NCI-H2081 treated with DMSO at 0.1 percent for 48 hours (cell line): ENCODE measurements at places on chromosomes 6 and 20.

GRCh38 chr6:108363113-108363512, 68.3 kb downstream of the AFG1L start:
- DNase-seq, result no peak

DNA sequence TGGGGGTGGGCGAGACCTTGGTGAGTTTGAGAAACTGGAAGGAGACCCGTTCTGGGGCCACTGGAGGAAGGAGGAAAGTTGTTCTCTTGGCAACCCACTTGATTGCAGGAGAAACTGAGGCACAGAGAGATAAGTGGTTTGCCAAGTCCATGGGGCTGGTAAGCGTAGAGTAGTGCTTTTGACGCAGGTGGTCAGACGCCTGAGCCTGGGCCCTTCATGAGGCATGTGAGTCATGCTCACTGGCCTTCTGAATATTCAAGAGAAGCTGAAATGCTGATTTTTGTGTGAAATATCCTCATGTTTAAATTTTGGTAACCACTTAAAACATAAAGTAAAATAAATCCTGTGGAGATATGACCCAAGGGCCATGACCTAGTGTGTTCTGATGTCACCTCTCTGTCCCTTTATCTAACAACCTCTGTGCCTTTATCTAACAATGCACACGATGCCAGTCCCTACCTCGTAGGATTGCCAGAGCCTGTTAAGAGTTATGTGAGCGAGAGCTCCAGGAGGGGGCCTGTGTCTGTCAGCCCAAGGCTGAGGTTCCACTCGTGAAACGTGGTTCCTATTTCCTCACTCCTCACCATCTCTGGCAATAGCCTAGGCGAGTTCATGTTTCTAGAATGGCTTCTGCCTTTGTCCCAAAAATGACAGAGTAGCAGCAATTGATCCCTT, 32.8 kb upstream of the PMEPA1 start:
- DNase-seq, result no peak

GRCh38 chr6:10875026-10875425, 6.8 kb downstream of the GCM2 start:
- DNase-seq, result no peak

DNA sequence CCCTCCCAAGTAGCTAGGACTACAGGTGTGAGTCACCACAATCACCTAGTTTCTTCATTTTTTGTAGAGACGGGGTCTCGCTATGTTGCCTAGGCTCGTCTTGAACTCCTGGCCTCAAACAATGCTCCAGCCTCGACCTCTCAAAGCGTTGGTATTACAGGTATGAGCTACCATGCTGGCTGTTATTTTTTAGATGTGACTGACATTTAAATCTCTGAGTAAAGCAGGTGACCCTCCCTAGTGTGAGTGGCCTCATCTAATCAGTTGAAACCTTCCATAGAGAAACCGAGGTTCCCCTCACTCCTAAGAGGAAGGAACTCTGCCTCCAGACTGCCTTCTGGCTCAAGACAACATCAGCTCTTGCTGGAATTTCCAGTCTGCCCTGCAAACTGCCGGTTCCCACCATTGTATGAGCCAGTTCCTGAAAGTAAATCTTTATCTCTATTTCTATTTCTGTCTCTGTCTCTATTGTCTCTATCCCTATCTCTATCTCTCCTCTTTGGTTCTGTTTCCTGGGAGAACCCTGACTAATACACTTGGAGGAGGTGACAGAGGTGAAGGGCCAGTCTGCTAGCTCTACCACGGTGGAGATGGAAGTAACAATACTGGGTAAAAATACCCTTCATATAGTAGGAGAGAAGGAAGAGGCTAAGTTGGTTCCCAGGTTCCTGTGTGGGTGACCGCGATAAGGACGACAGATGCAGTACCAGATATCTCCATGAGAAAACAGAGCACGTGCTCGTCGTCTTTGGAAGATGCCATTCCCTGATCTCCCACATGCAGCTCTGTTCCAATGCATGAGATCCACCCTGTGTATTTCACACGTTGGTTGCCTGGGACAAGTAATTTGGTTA, 81.0 kb downstream of the MYB start:
- no peak for DNase-seq

GRCh38 chr6:30836431-30836866, 47.9 kb upstream of the DDR1 start:
- DNase-seq, result no peak

GRCh38 chr20:5067877-5068645, 51.7 kb downstream of the PCNA start:
- DNase-seq, result no peak

- DNase-seq, result no peak
Observed at GRCh38 chr6:39793516-39793915, 1.3 kb downstream of the DAAM2 start.

DNA sequence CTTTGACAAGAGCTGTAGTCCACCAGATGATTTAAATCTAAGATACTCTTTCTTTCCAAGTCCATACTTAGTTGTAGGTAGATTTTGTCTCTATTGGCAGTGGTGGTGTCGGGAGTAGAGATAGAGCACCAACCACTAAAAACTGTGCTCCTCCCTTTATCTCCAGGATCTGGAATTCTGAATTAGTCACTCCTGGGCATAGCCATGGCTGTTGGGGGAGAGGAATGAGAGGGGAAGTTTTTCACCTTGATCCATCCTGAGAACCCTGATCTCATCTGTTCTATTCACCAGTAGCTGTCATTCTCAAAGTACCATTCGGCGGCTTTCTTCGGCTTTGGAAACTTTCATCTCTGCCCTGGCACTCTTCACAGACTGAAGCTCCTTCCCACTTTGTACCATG, 35.6 kb upstream of the NKX2-4 start:
- DNase-seq, result no peak

DNA sequence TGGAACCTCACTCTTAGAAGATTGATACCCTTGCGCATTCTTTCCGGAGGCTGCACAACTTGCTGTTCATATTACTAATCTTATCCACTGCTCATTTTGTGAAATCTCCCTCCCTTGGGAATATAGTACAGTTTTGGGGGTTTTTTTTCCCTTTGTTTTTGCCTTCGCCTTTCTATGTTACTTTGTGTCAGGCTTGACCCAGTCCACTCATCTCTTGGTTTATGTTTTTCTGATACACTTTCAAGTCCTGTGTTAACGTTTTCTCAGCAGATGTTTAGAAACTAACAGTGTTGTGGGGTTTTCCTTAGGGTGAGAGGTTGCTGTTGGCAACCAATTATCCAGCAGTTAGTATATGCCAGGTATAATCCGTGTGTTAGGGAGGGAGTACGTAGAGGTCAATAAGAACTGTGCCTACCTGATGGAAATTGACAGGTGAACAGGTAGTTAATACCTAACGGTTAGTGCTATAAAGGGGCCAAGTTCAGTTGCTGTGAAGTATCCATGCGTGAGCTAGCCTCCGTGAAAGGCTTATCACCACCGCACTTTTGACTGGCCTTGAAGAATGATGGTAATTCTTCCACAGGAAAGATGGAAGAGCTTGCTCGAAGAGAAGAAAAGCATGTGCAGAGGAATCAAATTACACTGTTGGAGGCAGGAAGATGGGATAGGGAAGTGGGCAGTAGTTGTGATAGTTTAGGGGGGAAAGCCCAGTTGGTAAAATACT, 1.4 kb downstream of the NFYA start:
- DNase-seq, result no peak

GRCh38 chr6:143441680-143442545, 8.6 kb downstream of the ADAT2 start:
- no peak for DNase-seq

DNA sequence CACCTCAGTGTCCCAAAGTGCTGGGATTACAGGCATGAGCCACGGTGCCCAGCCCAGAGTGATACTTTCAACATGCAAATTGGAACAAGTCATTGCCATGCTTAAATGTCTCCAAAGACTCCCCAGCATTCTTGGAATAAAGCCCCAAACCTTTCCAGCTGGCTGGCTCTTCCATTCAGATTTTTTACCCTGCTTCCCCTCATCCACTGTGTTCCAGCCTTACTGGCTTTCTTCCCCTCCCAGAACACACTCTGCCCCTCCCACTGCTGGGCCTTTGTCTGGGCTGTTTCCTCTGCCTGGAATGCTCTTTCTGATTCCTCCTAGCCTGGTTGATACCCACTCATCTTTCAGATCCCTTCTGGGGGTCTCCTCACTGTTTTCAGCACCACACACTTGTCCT, 40.1 kb upstream of the NNAT start:
- DNase-seq, result no peak

DNA sequence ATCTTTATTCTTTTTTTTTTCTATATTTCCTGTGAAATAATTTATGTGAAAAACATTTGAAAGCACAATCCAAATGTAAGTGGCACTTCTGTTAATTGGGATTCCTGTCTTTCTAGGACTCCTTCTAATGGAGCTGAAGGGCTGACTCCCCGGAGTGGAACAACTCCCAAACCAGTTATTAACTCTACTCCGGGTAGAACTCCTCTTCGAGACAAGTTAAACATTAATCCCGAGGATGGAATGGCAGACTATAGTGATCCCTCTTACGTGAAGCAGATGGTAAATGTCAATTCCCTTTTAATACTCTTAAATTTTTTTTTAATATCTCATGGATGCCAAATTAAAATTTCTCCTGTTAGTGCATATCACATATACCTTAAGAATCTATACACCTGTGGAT, 35.0 kb downstream of the CDC5L start:
- no peak for DNase-seq

- DNase-seq, result no peak
Observed at GRCh38 chr6:164763788-164764187, 545.6 kb downstream of the C6orf118 start.

DNA sequence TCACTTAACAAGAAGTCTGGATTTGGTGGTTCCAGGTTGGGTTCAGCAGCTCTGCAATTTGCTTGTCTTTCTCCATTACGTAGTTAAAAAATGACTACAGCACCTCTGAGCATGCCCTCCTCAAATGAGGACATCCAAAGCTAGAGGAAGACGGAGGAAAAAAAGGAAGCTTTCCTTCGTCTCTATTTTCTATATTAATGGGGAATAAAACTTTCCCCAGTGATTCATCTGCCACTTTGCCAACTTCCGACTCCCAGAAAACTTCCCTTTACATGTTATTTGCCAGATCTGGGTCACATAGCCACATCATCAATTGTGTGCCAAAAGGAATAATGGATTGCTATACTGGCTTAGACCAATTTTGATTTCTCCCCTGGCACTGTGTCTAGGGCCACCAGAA, 69.5 kb downstream of the ZFAND3 start:
- DNase-seq, result no peak

- no peak for DNase-seq
Observed at GRCh38 chr20:55800552-55801245, 204.6 kb downstream of the CBLN4 start.

DNA sequence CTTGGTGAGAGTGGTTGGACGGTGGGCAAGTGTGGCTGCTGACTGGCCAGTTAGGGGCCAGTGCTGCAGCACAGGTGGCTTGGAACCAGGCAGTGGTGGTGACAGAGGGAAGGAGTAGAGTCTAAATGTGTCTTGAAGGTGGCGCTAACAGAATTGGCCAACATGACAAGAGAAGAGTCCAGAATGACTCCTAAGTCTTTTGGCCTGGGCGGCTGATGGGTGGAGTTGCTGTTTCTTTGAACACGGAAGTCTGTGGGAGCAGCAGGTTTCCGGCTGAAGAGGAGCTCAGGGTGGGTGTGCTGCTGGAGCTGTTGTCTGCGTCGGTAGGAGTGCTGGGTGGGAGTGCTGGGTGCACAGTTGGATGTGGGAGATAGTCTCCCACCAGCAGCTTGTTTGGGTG, 10.1 kb downstream of the LSM14B start:
- no peak for DNase-seq
